ENCODE measurements at places on chromosomes 16 and 17.

DNA sequence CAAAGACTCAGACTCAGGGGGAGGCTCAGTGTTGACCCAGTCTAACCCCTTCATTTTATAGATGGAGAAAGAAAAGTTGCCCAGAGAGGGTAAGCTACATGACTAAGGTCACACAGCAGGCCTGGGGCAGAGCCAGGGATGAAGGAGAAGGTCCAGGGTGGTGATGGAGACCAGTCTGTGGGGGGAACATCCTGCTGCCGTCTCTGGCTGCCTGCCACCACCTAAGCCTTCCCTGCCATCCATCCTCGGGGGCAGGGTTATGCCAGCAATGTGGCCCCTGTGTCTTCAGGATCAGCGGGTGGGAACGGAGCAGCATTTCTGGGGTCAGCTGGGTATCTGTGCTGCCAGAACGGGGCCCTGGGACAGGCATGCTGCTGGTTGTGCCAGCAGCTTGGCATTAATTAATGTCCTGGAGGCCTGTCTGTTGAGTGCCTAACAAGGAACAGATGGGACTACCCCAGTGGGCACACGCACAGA is 5.5 kb downstream of the DOK4 start:
- no peak for DNase-seq

- DNase-seq = no peak
Observed at GRCh38 chr16:88355389-88356123, 27.2 kb upstream of the ZNF469 start.

GRCh38 chr17:30248786-30249185 is 13.3 kb upstream of the SLC6A4 start:
- DNase-seq = no peak

DNA sequence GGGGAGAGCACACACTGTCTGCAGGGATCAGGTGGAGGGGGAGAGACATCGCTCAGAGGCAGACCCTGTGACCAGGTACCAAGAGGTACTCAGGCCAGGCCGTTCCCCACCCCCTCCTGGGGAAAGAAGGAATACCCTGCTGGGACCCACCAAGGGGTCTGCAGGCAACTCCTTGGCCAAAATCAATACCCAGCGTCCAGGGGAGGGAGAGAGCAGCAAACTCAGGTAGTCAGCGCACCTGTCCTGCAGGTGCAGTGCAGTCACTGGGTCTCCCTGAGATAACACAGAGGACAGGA is 57.5 kb upstream of the DOC2B start:
- no peak for DNase-seq

- peak; percentile 71 for DNase-seq
Observed at GRCh38 chr17:80005360-80006338, 30.0 kb downstream of the TBC1D16 start.

DNA sequence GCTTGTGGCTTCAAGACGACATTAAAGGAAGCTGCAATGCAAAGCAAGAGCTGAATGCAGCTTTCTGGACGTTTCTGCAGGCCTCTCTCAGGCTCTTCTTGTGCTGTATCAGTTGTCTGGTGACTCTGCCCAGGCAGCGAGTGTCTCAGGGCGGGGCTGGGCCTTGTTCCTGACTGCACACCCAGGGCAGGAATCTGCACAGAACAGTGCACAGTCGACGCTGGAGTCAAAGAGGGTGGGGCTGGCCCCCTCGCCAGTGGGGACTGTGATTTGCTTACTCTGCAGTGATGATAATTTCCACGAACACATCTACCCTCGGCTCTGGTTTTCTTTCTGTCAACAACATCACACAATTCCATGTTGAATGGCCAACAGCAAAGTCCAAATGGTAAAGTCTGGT is 60.7 kb downstream of the IRF8 start:
- no peak for DNase-seq

GRCh38 chr16:4428500-4428899 is 2.8 kb downstream of the DNAJA3 start:
- no peak for DNase-seq

- no peak for DNase-seq
Observed at GRCh38 chr16:3133844-3134243, 985 bp upstream of the ZNF213 start.

DNA sequence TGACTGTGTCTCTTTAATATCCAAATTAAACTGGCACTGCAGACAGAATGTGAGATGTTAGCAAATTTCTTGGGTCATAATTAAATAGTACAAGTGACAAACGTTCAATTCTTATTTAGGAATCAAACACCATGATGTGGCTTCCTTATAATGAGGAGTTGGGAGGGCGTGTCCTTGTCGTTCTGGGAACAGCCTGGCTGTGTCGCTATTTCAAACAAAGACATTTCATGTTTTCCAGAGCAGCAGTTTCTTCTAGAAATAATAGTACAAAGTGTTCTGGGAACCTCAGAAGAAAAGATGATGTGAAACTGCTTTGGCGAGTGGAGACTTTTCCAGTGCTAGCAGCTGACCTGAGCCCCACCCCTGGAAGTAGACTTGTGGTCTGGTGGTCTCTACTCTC is 301.7 kb upstream of the N4BP1 start:
- DNase-seq = no peak

- DNase-seq = no peak
Observed at GRCh38 chr16:16133943-16134604, 89.2 kb downstream of the ABCC6 start.

DNA sequence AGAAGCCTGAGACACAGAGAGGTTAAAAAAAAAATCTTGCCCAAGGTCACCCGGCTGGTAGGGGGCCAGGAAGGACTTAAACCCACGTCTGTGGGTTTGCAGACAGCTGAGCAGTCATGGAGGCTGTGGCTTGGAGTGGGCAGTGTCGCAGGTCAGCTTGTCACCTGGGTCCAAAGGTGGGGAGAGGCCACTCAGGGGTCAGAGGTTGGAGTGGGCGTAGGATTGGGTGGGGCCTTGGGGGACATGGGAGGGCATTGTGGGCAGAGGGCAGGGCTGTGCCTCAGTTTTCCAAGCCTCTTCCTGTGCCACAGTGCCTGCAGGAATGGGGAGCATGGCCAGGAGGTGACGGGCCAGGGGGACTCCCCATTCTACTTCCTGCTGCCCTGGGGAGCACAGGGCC is 2.0 kb upstream of the NDRG4 start:
- no peak for DNase-seq

- DNase-seq = no peak
Observed at GRCh38 chr17:72185564-72185963, 64.7 kb downstream of the SOX9 start.

GRCh38 chr17:81158688-81159590 is 6.4 kb upstream of the PVALEF start:
- DNase-seq = no peak

- DNase-seq = no peak
Observed at GRCh38 chr17:39229274-39229913, 3.6 kb upstream of the STAC2 start.

- no peak for DNase-seq
Observed at GRCh38 chr17:42702446-42702845, 20.1 kb downstream of the CNTNAP1 start.

DNA sequence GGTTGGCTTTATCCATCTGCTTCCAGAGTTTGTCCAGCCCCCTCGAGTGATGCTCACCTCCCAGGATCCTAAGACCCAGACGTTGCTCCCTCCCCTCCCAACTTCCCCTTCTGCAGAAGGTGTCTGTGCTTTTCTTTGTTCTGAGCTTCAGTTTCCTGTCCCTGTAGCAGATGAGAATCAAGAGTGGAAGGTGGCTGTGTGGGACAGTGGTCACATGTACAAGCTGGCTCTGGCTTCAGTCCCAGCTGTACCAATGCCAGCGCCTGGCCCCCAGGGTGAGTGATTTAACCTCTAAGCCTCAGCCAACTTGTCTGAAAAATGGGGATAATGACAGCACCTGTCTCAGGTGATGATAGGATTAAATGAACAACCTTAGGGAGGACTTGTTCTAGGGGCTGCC is 7.7 kb downstream of the PRR15L start:
- peak; percentile 34 for DNase-seq

GRCh38 chr16:51163894-51164566 is 13.0 kb upstream of the SALL1 start:
- no peak for DNase-seq

- no peak for DNase-seq
Observed at GRCh38 chr17:79932451-79933306, 93.4 kb upstream of the CBX4 start.
